Fibroblast of villous mesenchyme (primary cell): ENCODE measurements at places on chromosomes 16 and 17. TPM values are rescaled to one million over a fixed set of nuclear protein-coding genes. Genes with fewer than 3 reads are reported as not detected.

The PRSS8 gene
- under 0.01 TPM in 1 of 2 replicates, not detected in the other for total RNA-seq

The SLC6A2 gene
- not detected in 2 replicates for total RNA-seq

The CD300E gene
- not detected in 2 replicates for total RNA-seq

The RECQL5 gene
- total RNA-seq: 19.6 and 20.7 TPM in 2 replicates

The TMEM88 gene
- total RNA-seq: 0.43 and 1.3 TPM in 2 replicates

GRCh38 chr16:31186930-31187807, 7.2 kb downstream of the FUS start:
- DNase-seq: no peak

DNA sequence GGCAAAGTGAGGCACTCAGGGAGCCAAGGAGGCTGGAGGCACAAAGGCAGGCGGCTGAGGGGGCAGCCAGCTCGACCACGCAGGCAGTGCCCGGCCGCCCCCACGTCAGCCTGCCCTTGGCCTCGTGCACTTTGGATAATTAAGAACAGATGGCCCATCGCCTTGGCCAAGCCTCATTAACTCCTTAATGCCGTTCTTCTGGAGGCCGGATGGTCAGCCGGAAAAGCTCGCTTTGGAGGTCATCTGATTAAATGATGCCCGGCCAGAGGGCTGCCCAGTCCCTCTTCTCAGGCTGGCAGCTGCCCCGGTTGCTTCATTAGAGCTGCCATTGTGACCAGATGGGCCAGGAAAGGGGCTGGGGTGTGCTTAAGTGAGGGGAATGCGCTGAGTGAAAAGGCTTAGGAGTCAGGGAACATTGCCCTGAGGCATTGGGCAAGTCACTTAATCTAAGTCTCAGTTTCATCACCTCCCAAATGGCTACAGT, 364.0 kb downstream of the NPIPA8 start:
- DNase-seq: no peak

GRCh38 chr17:36600936-36601302, 464 bp upstream of the MRM1 start:
- no peak for DNase-seq

GRCh38 chr17:69424287-69425041, 10.0 kb downstream of the MAP2K6 start:
- DNase-seq: no peak

GRCh38 chr17:70423562-70423961, 254.2 kb downstream of the KCNJ2 start:
- no peak for DNase-seq

DNA sequence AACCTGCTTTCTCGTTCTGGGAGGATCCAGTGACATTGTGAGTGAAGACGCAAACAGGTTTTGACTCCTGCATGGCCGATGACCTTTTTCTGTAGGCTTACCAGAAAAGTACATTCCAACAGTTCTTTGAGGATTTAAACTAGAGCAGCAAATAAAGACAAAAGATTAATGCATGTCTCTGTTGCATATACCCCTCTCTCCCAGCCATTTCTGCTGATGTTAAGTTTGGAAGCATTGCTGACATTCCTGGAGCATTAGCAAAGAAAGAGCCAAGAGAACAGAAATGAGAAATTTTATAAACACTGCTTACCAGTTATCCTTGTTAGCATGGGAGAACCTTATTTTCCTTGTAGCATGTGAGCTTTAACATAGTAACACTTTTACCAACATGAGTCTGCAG, 49.3 kb downstream of the SIAH1 start:
- peak; percentile 87 for DNase-seq

GRCh38 chr16:30350134-30350871, 4.8 kb downstream of the CD2BP2 start:
- DNase-seq: no peak

GRCh38 chr17:29590411-29591145, 1.1 kb upstream of the GIT1 start:
- DNase-seq: no peak

- DNase-seq: no peak
Measured at GRCh38 chr16:84426804-84427203, 58.5 kb downstream of the ATP2C2 start.

DNA sequence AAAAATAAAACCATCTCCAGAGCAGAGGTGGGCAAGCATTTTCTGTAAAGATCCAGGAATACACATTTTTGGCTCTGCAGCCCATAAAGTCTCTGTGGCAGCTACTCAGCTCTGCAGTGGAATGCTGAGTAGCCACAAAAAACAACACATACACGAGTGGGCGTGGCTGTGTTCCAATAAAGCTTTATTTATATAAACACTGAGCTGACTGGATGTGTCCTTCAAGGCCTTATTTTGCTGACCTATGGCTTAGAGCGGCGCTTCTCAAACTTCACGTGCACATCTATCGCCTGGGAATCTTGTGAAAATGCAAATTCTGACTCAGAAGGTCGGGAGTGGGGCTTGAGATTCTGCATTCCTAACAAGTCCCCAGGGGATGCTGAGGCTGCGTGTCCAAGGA, 39.7 kb downstream of the XYLT1 start:
- DNase-seq: peak; percentile 78

DNA sequence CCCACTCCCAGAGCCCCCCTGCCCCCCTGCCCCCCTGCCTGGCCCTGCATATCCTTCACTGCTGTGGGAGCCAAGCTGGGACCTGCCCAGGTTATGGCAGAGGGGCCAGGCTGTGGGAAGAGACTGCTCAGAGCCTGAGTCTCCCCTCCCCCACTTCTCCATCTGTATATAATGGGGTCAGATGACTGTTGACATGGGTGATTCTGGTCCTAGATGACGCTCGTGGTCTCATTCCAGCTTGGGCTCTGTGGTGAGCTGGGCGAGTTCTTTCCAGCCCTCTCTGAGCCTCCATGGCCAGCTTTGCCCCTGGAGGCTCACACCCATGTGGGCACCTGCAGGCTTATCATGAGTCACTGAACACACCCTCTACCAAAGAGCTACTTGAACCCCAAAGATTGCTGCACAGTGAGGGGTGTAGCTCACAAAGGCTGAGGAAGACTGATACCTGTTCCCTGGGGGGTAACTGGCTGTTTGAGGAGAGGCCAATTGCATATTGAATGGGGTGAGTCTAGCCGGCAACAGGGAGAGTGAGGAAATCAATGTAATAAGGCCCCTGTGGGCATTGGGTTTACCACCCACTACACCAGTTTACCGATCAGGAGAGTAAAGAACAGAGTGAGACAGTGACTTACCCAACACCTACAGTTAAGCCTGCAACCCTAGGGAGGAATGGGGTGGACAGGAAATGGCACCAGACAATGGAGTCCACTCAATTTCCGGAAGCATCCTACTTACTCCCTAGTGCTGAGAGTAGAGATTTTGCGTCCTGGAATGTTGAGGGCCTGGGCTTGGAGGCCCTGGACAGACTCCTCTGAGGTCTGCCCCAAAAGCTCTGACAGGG, 4.2 kb upstream of the SREBF1 start:
- peak; percentile 53 for DNase-seq

DNA sequence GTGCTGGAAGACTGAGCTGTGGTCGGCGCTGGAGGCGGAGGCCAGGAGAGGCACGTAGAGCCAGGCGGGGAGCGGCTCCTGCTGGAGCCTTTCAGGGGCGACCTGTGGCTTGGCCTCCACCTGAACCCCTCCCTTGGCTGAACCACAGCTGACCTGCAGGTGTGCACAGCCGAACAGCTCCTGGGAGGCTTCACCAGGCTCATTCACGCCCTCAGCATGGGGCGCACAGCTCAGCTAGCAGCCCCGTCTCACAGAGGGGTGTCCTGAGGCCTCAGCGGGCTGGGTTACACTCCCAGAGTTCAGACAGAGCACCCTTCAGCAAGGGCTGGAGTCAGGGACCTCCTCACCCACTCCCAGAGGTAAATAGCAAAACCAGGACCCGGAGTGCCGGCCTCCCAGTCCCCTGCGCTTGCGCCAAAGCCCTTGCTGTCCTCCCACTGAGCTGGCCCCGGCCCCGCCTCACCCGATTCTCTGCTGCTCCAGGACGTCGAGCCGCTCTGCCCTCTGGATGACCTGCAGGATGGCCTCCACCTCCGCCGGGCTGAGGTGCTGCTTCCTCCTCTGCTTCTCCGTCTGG, 31.7 kb downstream of the RPH3AL start:
- no peak for DNase-seq

DNA sequence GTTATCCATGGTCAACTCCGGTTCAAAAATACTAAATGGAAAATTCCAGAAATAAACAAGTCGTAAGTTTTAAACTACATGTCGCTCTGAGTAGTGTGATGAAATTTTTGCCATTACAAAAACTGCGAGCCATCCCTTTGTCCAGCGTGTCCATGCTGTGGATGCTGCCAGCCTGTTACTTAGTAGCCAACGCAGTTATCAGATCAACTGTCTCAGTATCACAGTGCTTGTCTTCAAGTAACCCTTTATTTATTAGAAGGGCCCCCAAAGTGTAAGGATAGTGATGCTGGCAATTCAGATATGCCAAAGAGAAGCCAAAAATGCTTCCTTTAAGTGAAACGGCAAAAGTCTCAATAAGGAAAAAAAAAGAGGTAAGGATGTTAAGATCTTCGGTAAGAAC, 23.9 kb downstream of the SNN start:
- no peak for DNase-seq

DNA sequence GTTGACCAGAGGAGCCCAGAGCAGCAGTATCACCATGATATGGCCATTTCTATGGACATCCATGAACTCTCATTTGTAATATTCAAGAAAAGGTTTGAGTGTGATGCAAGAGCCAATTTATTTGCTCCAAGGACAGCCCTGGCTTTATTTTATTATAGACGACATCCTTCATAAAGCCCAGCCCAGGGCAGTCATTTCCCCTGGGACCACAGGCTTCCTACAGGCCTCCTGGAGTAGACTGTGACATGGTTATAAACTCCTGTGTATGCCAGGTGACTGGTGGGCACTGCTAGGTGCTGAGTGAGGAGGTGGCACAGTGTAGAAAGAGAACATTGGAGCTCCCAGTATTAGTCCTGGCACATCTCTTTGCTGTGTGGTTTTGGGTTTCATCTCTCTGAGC, 120.9 kb downstream of the UTP18 start:
- no peak for DNase-seq

- no peak for DNase-seq
Measured at GRCh38 chr17:61343576-61343975, 56.1 kb upstream of the TBX2 start.

GRCh38 chr16:23060458-23061320, 88.6 kb downstream of the USP31 start:
- DNase-seq: peak; percentile 78

DNA sequence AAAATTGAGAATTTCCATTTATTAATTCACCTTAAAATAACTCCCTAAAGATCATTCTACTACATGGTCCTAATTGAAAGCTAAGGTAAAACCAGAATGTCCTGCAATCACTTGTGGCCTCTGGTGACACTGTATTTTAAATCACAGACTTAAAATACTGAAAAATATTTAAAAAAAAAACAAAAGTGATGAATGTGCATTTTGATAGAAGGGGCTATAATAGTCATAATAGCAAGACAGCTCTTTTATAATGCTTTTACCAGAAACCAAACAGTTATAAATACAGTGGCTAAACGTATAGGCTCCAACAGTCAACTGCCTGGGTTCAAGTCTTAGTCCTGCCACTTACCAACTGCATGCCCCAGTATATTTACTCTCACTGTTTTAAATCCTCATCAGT, 21.2 kb downstream of the PHLPP2 start:
- no peak for DNase-seq

DNA sequence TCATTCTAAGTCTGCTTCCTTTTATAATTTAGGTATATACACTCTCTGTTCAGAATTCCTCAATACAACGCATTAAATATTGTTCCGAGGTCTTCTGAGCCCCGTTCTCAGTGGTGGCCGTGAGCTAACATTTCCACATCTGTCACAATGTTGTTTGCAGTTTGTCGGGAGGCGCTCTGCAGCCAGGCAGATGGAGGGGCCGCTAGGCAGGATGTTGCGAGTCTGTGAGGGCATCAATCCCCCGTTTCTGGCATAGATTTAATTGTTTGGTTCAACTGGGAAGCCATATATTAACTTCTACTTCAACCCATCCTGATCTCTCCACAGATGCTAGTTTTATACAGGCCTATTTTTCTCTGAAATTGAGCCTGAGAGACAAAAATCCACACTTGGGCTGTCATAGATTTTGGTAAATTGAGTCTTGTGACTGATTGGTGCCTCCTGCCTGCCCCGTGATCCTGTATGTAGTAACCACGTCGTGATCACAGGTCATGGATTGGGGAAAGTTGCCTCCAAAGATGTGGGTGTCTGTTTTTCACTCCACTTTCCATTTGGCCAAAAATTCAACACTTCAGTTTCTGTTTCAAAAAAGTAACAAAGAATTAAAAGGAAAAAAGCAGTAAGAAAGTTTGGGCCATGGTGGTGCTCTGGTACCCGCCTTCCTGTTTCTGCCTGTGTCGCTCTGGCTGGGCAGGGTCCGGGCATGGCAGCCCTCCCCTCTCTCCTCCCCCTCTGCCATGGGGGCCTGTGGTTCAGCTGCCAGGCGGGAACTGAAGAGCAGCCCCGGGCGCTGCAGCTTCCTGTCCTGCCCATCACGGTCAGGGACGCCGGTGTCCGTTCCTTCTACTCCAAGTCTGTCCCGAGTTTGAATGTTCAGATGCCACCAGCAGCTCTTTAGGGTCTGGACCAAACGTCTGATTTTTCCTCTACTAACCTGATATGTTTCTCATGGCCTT, 41.5 kb downstream of the RPTOR start:
- DNase-seq: no peak

- DNase-seq: peak; percentile 55
Measured at GRCh38 chr17:76265624-76266243, 586 bp downstream of the UBALD2 start.
